ENCODE measurements at places on chromosomes 6 and 20.

DNA sequence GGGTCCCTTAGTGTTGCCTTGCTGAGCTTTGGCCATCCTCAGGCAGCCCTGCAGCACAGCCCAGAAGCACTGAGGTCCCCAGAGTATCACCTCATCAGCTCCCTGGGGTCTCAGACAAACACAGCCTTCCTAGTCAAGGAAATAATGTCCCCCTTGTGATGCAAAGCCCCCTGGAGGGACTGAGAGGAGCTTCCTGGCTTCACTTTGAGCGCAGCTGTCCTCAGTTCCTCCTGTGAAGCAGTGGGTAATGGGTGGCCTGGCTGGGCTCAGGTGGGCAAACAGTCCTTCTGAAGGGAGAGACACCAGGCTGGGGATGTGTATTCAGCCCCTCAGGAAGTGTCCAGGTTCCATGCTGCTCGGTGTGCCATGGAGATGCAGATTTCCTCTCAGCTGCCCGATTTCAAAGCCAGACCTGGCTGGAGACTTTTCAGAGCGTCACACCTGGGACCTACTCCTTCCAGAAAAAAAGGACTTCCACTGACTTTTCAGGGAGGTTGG, 79.2 kb upstream of the FOXA2 start:
- DNase-seq = no peak

DNA sequence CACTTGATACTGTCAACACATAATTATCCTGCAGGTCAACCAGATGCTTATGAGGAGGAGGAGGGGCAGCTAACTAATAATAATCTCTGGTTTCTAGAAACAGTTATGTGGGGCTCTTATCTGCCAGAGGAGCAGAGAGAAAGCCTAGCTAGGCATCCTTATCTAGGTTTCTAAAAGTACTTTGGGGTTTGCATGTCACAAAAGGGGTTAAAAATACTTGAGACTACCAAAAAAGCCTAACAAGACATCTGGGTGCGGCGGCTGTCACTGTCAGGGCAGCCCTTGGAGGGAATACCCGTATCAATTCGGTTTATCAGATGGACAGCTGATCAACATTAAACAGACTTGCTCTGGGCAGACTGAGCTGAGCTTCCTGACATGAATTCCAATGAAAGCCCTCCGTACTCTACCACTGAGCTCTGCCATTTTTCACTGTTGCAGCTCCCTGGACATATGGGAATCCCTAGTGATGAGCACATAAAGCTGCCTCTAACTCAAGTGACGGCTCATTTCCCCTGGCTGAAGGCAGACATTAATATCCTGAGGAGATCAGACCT, 166.6 kb downstream of the PDSS2 start:
- DNase-seq = no peak

DNA sequence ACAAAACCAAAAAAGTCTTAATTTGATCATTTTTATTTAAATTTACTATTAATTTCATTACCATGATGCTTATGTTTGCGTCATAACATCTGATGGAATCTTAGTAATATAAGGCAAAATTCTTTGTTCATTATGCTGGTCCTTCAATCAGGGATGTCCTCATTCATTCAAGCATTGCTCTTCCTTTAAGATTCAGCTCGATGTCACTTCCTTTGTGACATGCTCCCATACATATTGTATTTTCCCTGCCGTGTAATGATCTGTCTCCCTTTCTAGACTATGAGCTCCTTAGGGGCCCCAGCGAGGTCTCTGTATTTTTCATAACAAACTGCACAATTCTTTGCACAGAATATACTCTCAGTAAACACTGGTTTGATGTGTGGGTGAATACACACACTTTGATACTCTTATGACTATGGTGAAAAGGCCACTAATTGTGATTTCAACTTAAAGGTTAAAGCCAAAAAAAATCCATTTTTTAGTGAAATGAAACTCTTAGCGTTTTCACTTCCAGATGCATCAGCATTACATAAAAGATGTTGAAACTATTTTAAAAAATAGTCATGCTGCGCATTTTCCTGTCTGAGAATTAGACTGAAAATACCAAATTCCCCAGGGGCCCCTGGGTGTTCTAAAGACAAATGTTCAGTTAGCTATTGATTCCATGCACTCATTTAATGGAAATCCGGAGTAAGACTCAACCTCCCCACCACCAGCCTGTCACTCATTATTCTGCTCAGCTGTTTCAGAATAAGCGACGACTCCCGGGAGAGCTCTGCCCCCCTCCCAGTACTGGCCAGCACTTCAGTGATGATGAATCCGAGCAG, 169.7 kb downstream of the ATXN1 start:
- no peak for DNase-seq

GRCh38 chr20:59309218-59309617, 8.8 kb downstream of the EDN3 start:
- DNase-seq = no peak

DNA sequence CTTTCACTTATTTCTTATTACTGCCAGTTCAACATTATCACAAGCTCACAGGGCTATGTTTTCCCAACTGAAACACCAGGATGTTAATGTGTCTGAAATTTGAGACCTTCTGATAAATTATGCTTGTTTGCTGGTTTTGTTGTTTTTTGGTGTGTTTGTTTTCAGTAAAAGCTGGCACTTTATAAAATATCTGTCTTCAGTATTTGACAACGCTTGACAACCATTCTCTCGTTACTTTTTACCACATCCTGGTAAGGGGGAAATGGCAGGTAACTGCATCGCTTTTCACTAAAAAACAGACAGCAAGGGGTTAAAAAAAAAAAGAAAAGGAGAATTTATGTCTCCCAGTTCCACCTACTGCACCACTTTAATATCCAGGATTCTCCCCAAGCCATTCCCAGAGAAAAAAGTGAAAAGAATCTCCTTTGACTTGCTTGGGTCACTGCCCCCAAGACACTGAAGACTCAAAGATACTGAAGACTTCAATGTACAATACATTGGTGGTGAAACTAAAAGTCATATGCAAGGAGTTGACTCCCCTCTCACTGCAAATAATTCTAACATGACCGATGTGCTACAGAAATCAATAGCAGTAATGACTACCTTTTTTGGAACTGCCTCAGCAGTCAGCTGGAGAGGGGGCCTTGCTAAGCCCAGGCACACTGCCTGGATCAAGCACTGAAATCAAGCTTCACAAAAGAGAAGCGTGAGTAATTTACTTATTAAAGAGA, 88.9 kb downstream of the HIVEP2 start:
- no peak for DNase-seq

- no peak for DNase-seq
Observed at GRCh38 chr6:133891149-133891926, 2.4 kb downstream of the TCF21 start.

GRCh38 chr20:46011631-46012482, 3.1 kb downstream of the MMP9 start:
- DNase-seq = no peak

GRCh38 chr6:54988576-54988975, 142.0 kb downstream of the FAM83B start:
- no peak for DNase-seq

DNA sequence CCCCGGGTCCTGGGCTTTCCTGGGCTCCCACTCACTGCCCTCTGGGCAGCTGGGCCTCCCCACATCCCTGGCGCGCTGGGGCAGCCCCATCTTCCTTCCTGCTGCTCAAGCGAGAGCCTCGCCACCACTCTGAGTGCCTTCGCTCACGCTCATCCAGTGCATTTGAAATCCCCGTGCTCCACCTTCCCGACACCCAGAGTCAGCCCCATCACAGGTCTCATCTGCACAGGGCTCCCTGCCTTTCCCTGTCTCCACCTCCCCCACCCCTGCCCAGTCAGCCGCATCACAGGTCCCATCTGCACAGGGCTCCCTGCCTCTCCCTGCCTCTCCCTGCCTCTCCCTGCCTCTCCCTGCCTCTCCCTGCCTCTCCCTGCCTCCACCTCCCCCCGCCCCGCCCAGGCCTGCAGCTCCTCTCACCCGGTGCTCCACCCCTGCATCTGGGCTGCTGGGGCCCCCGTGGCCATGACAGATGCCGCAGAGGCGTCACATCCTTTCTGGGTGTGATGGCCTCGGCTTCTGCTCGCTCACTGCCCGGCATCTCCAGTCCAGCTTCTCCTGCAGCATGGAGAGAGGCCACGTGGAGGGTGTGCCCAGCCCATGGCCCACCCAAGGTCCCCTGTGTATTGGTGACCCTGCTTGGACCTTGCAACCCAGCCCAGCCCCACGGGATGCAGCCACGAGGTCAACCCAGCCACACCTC, 9.0 kb upstream of the BHLHE23 start:
- DNase-seq = no peak

GRCh38 chr20:24681634-24682495, 212.4 kb downstream of the SYNDIG1 start:
- DNase-seq = no peak
